ENCODE measurements at places on chromosomes 6 and 20.
A peak's percentile ranks its signal among the peaks of the same experiment; 100 is the strongest.

GRCh38 chr6:166610069-166610468 lies 17.0 kb downstream of the RPS6KA2 start:
- DNase-seq = no peak

DNA sequence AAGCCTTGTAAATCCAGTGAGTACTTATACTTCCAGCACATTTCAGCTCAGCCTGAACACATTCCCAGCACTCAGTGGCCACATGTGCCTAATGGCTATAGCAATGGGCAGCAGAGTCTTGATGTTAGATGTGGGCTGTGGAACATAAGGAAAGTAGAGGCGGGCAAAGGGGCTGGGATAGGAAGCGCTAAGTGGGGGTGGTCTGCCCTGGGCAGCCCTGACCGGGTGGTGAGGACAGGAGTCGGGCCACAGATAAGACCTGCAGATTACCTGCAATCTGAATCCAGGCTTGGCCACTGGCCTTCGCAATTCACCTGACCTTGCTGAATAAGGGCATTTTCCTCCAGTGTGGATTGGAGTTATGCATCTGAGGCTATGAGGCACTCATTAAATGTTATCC lies 11.1 kb upstream of the HMGA1 start:
- DNase-seq = no peak

- DNase-seq = peak; percentile 15
Measured at GRCh38 chr6:114997813-114998292, 655.0 kb upstream of the HS3ST5 start.

- DNase-seq = peak; percentile 65
Measured at GRCh38 chr20:57509665-57510237, 15.2 kb downstream of the CTCFL start.

DNA sequence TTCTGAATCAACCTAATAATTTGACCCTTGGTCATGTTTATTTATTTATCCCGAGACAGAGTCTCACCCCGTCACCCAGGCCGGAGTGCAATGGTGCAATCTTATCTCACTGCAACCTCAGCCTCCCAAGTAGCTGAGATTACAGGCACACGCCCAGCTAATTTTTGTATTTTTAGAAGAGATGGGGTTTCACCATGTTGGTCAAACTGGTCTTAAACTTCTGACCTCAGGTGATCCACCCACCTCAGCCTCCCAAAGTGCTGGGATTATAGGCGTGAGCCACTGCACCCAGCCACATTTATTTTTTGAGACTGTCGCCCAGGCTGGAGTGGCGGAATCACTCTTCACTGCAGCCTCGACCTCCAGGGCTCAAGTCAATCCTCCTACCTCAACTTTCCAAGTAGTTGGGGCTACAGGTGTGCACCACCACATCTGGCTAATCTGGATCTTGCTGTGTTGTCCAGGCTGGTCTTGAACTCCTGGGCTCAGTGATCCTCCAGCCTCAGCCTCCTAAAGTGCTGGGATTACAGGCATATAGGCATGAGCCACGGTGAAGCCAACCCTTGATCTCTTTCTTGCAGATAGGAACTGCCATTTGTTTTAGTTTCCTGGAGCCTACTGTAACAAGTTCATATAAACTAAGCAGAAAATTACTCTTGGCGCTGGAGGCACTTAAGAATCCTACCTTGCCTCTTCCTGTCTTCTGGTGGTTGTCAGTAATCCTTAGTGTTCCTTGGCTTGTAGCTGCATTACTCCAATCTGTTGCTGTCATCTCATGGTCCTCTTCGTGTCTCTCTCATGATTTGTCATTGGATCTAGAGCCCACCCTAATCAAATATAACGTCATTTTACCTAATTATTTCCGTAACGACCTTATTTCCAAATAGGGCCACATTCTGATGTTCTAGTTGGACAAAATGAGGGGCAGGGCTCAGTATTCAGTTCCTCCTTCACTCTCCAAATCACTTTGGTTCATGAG lies 2.3 kb downstream of the RPS18 start:
- no peak for DNase-seq

DNA sequence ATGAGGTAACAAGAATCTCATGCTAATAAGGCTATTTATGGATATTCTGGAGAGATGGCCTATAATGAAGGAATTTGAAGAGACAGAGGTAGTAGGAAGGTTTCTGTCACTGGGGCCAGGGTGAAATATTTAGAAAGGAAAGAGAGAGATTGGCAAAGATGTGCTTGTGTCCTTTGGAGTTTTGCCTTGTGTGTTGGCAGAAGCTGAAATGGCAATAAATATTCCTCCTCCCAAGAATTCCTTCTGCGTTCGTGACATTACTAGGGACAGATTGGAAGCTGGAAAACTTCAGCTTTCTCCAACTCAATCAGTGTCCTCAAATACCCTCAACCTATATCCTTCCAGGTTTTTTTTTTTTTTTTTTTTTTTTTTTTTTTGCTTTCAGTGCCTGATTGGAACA lies 6.3 kb downstream of the SAMD5 start:
- no peak for DNase-seq
